ENCODE measurements at places on chromosomes 6 and 20.

DNA sequence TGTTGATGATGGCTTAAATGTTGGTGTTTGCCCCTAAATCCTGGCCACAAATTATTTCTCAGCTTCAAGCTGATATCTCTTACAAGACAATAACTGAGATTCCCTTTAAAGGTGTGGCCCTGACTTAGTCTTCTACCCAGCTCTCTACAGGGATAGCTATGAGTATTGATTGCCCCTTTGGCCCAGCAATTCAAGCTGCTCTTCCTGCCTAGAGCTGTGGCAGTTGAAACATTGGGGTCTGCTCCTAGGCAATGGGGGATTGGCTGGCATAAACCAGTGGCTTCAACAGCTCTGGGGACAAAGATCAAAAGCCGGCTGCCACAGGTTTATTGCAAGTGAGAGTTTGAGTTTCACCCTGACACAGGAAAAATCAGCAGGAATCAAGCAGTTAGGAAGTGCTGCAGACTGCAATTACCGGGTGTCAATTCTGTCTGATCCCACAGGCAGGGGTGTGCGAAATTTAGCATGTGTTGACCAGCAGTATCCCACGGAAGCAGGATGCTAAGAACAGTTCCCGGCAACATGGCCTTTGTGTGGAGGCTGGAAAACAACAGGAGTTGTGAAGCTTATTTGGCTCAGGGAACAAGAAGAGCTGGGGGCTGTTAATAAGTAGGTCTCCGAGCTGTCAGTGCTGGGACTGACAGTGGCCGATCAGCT is 66.2 kb upstream of the IYD start:
- DNase-seq, result no peak

- no peak for DNase-seq
Measured at GRCh38 chr20:41057999-41058673, 29.5 kb downstream of the TOP1 start.

DNA sequence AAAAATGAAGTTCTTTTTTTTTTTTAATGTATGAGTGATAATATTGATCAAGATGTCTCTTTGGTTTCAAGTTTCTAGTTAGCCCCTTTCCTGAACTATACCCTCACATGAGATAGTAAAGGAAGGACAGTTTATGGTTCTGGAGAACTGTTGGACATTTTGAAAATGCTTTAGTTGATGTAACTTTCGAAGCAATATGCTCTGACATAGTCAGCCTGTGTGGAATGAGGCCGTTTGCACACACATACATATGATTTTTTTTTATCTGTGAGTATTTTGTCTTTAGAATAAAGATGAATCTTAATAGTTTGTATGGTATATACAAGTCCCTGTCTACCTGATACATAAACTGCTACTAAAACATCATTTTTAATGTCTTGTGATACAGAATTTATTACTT is 177.0 kb downstream of the ARID1B start:
- DNase-seq, result no peak

- no peak for DNase-seq
Measured at GRCh38 chr6:126072172-126072571, 85.8 kb downstream of the TRMT11 start.

DNA sequence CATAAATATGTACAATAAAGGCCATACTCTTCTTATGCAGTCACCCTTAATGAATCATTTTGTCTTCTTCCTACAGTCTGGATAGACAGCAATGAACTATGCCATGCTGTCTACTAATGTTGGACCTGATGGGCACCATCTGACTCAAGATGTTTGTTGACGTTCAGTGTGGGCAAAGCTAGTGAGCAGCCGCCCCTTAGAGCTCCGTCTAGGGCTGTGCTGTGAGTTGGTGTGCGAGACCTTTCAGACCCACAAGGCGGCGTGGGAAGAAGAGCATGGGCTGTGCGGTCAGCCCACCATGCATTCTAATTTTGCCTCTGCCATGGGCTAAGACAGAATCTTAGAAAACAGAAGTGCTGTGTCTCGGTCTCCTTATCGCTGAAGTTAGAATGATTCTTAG is 829.4 kb downstream of the QKI start:
- no peak for DNase-seq

Data from left ventricle myocardium superior (tissue), 1 donor.